Cortex of kidney (tissue), 1 donor: ENCODE measurements at places on chromosomes 5 and 9.

- no peak for DNase-seq
Measured at GRCh38 chr5:77394064-77394715, 97.9 kb downstream of the WDR41 start.

DNA sequence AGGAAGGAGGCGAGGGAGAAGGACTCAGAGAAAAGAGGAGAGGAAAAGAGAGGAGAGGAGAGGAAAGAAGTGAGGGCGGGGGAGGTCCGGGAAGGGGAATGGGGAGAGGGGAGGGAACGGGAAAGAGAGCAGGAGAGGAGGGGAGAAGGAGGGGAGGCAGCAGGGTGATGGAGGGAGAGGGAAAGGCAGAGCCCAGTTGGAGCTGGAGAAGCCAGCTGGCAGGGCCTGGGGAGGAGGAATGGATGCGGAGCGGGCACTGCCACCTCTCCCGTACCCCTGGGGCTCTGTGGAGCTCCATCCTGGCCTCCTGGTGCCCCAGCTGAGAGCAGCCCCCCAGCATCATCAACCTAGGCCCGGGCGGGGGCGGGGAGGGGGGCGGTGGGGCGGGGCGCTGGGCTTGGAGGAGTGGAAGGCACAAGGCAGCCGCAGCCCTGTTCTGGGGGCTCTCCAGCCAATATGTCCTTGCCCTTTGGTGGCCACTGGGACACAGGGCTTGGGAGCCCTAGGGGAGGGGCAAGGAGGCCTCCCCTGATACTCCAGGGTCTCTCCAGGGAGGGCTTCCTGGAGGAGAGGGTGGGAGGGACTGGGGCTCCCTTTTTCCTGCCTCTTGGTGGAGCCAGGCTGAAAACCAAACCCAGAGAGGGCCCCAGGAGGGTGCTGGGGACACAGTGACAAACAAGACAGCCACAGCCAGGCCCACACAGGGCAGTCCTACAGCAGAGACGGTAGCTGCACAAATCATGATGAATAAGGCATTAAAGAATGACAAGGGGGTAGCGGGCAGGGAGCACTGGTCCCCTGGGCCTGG lies 123.7 kb downstream of the C9orf50 start:
- no peak for DNase-seq

GRCh38 chr5:104646416-104646815 lies 1083.8 kb upstream of the NUDT12 start:
- DNase-seq: no peak

GRCh38 chr5:132497488-132497997 lies 7.0 kb upstream of the IRF1 start:
- no peak for DNase-seq

DNA sequence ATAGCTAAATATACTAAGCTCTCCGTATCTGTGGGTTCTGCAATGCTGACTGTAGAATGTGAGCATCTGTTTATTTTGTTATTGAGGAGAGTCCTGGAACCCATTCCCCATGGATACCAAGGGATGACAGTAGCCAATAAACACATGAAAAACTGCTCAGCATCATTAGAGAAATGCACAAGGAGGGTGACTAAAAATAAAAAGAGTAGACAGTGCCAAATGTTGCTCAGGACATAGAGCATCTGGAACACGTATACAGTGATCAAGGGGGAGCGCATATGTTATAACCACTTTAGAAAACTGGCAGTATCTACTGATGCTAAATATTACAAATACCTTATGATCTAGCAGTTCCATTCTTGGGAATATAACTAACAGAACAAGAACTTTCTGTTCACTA lies 31.0 kb downstream of the MARCHF6 start:
- no peak for DNase-seq

- DNase-seq: no peak
Measured at GRCh38 chr5:146188358-146188757, 5.9 kb upstream of the LARS1 start.

- DNase-seq: no peak
Measured at GRCh38 chr9:77898864-77899263, 132.7 kb downstream of the GNAQ start.

- no peak for DNase-seq
Measured at GRCh38 chr5:173535976-173536639, 80.3 kb downstream of the BOD1 start.

DNA sequence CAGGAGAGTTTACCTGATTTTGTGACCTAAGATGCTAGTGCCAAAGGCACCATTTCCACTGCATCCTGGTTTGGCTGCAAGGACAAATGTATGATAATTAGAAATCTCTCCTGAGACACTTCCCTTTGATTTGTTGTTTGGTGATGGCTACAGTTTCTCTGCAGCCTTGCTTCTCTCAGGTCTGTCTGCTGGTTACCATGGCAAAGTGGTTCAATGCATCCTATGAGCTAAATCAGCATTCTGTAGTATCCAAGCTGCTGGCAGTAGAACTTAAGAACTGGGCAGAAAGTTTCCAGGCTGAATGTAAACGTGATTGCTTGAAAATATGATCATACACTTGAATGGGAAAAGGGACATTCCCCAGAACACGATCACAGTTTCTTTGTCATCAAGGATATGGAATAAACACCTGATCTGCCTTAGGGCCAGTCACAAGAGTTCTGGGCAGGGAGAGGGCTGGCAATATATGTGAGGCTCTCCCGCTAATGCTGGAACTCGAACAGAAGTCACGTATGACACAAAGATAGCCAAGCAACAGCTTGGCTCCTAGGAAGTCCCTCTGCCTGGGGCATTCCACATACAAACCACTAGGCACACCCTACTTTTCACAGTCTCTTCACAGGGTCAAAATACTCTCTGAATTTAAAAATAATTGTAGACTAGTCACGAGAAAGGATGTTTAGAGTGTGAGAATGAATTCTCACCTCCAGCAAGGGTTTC lies 138.1 kb upstream of the GRAMD2B start:
- DNase-seq: no peak

DNA sequence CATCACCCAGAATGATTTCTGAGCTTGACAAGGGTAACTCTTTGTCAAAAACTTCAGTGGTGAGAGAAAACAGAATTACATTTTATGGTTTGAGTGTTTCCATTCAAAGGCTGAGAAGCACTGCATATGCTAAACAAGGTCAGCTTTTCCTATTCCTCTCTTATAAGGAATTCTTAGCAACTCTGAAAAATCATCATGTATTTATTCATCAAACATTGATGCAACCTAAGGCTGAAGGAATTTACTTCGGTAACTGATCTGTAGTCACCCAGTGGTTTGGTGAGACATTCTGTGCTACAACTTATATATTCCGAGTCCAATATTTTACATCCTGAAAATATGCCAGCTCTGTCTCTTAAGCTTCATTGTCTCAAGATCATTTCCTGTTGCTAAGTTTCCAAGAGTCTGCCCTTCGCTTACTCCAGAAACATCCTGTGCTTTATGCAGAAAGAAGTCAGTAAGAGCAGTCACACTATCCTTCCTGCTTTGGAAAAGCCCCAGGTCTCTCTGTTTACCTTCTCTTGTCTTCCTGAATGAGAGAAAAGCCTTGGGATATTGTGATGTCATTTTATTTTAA lies 176.6 kb upstream of the TBCA start:
- DNase-seq: no peak

DNA sequence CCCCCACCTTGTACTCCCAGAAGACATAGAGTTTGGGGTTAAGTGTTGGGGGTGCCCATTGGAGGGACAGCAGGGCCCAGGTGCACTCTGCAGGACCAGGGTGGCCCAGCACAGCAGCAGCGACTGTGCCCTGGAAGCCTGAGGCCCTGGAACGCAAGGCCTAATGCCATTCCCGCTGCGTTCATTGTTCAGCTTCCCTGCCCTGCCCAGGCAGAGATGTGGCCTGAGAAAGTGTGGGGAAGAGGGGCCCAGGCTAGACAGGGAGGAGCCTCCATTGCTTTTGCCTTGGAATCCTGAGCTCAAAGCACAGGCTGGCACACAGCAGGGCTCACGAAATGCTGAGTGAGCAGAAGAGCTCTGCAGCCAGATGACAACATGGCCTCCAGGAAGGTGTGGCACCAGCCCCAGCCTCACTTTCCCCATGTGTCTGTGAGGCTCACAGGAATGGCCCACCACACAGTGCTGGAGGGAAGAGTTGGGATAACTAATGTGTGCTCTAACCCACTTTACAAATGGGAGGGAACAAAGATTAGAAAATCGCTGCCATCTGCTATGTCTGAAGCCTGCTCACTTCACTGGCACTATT lies 19.4 kb downstream of the S1PR3 start:
- no peak for DNase-seq

GRCh38 chr9:101307051-101307450 lies 77.8 kb downstream of the BAAT start:
- no peak for DNase-seq

GRCh38 chr5:5711112-5711511 lies 288.6 kb downstream of the ICE1 start:
- no peak for DNase-seq

DNA sequence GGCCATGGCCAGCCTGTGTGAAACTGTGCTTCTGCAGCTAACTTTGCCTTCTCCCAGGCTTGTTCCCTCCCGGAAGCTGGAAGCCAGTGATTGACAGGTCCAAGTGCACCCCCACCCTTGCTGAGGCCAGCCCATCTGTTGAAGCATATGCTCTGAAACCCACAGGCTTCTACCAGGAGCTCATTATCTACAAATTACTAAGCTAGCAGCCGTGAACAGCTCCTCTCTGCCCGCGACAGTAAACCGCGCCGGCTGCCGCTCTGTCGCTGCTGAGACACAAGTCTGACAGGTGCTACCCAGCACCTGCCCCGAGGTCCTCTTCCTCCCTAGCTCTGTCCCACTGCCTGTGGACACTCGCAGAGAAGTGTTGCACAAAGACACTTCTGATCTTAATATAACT lies 490.9 kb downstream of the GADD45G start:
- DNase-seq: no peak

DNA sequence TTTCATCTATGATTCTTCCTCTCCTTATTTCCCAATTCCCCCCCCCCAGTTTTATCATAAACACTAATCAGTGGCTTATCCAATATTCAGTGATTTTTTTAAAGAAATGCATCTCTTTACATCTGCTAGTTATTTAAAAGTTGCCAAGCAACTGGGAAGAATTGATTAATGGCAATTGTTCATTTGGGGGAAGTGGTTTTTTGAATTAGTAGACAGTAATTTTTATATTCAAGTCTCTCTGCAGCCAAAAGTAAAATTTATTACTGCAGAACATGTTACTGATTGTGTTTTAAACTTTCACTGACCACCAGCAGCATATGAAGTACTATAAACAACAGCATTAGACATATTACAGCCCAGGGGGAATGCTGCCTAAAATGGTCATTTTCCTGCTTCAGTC lies 308.8 kb upstream of the NREP start:
- no peak for DNase-seq
